ENCODE measurements at places on chromosomes 1 and 21.

DNA sequence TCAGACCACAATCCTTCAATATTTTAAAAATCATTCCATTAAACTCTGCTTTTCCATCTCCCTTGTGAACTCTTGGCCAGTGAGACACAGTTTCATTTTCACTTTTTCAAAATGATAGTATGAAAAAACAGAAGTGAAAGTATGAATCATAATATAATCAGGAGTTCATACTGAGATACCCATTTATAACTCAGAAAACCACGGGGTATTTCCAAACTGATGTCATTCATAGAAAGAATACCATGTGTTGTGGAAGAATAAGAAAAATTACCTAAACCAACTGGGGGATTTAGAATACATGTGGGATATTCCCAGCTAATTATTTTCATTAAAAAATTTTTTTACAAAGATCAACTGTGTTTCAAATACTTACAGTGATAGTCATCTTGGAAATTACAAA lies 149.9 kb downstream of the MRPL39 start:
- no peak for DNase-seq

DNA sequence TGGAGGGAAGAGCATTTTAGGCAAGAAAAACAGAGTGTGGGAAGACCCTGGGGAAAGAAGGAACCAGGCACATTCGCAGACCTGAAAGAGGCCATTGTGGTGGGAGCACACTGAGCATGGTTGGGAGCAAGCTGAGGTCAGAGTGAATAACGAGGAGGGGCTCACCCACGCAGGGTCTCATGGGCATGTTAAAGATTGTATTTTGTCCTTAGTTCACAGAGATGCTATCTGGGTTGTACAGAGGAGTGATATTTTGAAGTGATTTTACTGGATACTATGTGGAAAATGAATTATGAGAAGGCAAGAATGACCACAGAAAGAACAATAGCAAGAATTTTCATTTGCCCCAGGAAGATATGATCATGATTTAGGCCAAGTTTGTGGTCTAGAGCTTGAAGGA lies 578.3 kb upstream of the NR5A2 start:
- DNase-seq, result no peak

GRCh38 chr1:109383854-109384253 lies 13.9 kb downstream of the SORT1 start:
- no peak for DNase-seq

DNA sequence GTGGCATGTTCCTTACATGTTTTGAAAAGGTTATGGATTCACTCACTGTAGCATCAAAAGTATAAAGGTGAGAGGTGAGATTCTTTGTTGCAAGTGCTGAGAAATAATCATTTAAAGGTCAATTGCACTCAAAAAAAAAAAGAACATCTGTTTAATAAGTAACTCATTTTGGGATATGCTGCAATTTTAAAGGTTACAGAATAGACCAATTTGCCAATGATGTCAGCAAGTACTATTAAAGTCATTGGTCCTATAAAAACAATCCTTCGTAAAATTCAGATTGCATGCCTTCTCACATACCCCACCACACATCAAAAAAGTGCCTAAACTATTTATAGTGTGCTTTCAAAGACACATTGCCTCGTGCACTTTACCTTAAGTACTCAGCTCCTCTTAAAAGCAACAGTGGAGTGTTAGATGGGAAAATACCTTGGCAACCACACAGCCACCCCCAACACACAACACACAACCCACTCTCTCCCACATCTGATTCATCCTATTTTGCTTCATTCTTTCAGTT lies 218.2 kb upstream of the ADGRL2 start:
- no peak for DNase-seq

- no peak for DNase-seq
Observed at GRCh38 chr1:211236633-211237320, 22.4 kb upstream of the RCOR3 start.
